HFFc6 (cell line): ENCODE measurements at places on chromosomes 3 and 15.
A peak's percentile ranks its signal among the peaks of the same experiment; 100 is the strongest.

DNA sequence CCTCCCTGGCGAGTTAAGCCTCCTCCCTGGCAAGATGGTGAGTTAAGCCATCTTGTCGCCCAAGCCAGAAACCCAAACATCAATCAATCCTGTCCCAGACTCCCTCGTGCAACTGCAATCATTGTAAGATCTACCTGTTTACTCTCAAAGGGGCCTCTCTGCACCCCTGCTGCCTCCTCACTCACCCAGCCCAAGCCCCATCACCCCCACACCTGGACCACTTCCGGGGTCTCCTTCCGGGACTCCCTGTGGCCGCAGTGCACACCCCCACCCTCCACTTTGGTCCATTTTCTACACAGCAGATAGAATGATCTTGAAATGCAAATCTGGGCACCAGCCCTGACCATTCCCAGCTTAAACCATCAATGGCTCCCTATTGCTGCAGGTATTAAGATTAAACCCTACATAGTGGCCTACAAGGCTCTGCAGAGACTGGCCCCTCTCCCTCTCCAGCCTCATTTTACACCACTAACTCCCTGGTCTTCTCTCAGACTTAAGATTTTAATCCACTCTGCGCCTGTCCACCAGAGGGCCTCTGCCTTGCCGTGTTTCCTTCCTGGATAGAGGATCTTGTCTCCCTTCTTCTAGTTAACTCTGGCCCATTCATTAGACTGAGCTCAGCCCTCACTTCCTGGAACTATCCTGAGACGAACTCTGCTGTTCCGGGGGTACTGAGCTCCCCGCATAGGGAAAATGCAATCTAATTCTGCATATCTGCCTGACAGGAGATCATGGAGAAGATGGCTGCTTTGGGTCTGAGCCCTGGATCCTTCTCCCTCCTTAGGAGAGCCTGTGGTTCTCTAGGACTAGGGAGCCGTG is 41.9 kb upstream of the SLC6A1 start:
- peak; percentile 39 for DNase-seq

DNA sequence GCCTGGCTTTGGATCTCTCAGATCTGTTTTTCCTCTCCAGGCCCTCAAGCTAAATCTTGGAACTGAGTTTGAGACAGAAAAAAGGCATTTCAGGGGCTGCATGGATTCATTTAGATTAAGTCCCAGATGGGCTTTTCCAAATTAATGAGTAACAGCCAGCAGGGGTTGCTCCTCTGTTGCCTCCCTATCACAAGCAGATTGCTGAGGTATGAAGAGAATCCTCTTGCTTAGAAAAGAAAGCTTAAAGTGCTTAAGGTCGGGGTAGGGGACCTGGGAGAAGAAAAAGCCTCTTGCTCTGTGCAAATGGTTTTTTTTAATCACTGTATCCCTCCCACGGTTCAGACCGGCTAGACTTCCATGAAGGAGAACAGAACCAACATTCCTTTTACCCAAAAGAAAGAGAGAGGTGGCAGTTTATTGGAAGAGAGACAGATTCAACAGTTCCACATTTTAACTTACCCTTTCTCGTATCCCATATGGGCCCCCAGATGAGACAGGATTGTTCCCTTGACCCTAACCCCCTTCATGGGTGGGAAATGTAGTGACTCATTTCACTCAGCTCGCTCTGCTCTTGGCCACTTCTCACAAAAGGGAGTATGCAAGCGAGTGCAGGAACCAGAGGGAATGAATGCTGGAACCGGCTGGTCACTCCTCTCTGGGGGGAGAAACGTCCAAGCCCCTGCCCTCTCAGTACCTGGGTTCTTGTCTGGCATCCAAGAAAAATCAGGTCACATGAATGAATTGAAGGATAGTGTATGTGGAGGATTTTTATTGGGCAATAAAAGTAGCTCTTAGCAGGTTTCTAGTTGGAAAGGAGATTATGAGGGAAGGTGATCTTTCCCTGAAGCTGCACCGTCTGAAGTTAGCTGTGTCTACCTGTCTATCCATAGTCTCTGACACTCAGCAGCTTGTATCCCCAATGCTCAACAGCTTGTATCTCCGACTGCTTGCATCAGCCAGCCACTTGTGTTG is 745.2 kb downstream of the SI start:
- DNase-seq, result no peak

DNA sequence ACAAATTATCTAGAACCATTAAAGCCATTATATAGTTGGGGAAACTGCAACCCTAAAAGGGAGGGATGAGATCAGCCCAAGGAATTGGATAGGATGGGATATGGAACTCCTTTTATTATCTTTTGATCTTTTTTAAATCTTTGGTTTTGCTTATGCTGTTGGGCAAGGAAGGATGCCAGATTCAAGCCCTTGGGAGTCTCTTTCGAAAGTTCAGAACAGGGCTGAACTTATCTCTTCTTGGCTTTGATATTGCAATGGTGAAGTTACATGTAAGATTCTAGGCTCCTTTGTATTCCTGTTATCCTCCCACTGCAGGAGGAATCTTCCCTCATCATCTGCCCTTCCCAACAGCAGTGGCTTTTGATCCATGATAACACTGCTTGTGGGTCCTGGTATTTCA is 10.0 kb upstream of the SLC22A13 start:
- DNase-seq, result no peak

DNA sequence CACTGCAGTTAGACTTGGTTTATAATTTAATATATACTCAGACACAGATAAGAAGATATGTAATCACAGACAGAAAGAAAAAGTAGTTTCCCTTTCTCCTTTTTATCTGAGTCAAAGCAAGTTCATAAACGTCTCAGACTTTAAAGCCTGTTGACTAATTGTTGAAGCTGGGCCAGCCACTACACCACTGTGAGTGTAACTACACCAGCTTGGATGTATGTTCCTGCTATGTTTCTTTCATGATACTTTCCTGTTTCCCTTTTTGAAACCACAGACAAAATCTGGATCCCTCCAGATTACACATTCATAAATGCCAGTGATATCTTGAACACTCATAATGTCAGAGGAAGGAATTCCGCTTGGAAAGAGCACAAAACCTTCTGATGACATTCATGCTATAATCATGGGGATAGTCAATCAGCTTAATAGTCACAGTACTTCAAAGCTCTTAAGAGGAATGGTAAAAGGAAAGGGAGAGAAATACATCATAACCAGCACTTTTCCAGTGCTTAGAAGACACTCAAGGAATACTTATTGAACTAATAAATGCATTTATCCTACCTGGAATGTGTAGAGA is 32.0 kb downstream of the KCNMB2 start:
- no peak for DNase-seq

GRCh38 chr15:83320844-83321243 is 36.4 kb upstream of the BNC1 start:
- DNase-seq, result peak; percentile 21

GRCh38 chr3:65091565-65091964 is 403.8 kb upstream of the ADAMTS9 start:
- DNase-seq, result no peak

- DNase-seq, result no peak
Measured at GRCh38 chr15:62503451-62503850, 338.4 kb upstream of the C2CD4B start.

GRCh38 chr15:91447991-91448644 is 348.1 kb downstream of the SV2B start:
- no peak for DNase-seq

- DNase-seq, result no peak
Measured at GRCh38 chr3:187594272-187594671, 75.9 kb downstream of the SST start.

GRCh38 chr3:4584456-4585249 is 91.5 kb downstream of the ITPR1 start:
- DNase-seq, result no peak

- no peak for DNase-seq
Measured at GRCh38 chr3:177145381-177145780, 51.9 kb downstream of the TBL1XR1 start.

- no peak for DNase-seq
Measured at GRCh38 chr3:52912885-52913731, 15.8 kb upstream of the STIMATE start.
